Activated CD8-positive, alpha-beta memory T cell treated with anti-CD3 and anti-CD28 coated beads for 24 hours (primary cell): ENCODE measurements at places on chromosomes 7 and 10.

GRCh38 chr10:46541017-46541661 is 15.3 kb downstream of the GPRIN2 start:
- no peak for DNase-seq

GRCh38 chr10:122374859-122375678 is 561 bp downstream of the PLEKHA1 start:
- DNase-seq: peak; percentile 92

DNA sequence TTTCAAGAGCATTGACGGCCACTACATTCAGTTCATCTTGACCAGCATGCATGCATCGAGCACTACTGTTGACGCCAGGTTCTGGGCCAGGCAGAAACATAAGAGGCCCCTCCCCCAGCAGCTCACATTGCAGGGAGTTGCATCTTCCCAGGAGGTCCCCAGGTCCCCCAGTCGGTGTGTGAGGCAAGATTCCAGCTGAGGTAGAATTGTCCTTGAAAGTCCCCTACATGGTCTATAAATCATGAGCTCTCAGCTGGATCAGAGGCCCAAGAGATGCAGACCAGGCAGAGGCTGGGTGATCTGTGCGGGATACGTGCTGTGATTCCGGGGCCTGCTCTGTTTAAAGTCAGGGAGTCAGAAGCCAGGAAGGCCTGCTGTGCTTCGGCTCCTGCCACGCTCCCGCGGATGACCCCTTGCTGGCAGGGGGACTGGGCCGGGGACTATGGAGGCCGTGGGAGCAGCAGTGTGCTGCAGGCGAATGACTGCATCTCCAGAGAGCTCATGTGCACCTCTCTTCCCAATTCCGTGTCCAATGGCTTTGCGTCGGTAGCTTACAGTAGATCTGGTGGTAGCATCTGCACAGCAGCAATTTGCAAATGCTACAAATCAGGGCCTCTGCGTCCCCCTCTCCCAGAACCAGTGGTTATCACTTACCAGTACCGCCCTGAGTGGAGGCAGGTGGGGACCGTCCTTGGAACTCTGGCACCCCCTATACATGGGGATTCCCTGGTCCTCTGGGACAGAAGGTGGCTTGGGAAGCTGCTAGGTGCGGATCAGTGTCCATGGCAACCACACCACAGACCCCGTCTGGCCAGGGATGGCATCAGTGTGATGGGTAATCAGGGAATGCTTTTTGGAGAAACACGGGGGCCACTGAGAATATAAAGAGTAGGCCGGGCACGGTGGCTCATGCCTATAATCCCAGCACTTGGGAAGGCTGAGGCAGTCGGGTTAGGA is 93.6 kb downstream of the RGS10 start:
- DNase-seq: no peak

GRCh38 chr7:156656598-156656997 is 16.0 kb downstream of the RNF32 start:
- DNase-seq: no peak

DNA sequence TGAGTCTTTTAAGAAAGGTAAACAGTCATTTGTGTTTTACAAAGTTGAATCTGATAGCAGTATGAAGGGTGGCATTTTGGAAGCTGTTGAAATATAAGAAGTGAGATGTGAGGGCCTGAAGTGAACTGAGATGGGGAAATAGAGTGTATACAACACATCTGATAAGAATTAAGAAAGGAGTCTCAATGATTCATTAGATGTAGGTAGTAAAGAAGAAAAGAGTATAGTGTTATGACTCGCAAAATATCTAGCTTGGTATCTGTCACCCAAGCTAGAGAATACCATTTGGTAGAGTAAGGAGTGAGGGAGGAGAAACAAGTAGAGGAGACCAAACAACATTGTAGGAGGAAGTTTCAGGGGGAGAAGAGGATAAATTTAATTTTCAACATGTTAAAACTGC is 5.3 kb downstream of the PTPN12 start:
- no peak for DNase-seq

DNA sequence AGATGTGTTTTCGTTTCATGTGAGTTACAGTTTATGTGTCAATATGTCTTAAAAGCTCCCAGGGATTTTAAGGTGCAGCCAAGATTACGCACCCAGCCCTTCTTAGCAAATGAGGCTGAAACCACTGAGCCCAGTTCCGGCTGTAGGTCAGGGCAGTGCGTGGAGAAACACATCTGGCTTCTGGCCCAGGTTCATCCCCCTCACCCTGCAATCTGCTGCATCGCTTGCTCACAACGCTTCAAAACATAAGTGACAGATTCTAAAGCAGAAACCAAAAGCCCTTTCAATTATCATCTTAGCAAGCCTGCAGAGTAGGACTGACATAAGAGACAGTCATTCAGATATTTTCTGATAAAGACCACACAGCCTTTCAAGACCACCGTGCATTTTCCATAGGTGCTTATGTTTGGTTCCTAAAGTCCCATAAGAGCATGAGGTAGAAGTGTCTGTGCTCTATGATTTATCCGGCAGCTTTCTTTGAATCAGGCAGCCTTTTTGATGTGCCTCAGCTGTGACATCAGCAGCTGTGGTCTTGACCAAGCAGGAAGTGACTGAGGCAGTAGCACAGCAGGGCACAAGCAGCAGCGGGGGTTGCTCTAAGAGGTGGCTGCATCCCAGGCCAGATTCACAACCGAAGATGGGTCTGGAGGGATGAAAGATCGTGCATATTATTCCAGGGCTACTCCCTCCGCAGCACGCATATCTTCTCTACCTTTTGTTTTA is 72.1 kb upstream of the LYZL2 start:
- DNase-seq: peak; percentile 83

DNA sequence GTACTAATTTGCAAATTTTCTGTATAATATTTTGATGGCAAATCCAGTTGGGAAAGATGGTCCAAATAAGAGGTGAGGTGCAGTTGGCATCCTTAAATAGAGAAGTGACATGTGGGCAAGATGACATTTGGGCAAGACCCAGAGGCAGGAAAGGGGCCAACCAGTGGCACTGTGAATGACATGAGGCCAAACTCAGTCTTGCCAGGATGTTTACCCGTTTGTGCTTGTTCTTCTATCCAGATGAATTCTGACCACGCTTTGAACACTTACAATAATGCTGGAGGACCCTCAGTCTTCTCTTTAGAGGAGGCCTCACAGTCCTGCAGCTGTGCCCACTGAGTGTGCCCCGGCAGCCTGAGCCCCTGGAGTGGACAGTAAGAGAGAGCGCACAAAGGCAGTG is 45.1 kb downstream of the KCNMA1 start:
- no peak for DNase-seq

GRCh38 chr10:133324198-133324792 is 12.4 kb downstream of the CALY start:
- DNase-seq: no peak

DNA sequence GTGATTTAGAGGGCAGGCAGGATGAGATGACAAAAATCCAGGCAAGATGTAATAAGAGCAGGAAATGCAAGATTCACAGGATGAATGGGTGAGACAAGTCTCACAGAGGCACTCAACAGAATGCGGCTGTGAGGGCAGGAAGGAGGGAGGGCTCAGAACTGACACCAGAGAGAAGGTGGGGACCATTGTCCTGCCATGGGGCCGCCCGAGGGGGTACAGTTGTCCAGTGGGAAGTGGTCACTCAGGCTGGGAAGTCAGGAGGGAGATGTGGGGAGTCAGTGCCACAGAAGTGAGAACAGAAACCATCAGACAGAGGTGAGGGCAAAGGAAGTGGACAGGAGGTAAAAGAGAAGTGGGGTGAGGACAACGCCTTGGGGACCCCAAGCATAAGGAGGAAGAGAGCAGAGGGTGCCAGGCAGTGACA is 8.9 kb downstream of the HIP1 start:
- no peak for DNase-seq

DNA sequence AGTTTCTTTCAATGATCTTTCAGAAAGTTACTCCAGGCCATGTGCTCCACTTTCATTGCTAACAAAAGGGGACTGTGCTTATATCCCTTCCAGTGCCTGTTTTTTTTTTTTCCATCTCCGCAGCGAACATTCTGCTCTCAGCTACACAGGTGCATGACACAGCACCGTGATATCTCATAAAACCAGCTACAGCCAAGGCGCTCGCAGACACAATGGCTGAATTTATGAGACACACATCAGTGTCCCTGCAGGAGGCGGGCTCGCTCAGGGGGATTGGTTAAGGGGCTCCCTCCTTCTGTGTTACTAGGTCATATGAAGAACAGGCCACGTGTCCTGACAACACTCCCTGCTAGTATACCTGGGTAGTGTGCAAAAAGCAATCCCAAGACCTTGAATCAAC is 245.5 kb downstream of the SKAP2 start:
- no peak for DNase-seq

GRCh38 chr10:66927971-66928770 is 2.3 kb downstream of the LRRTM3 start:
- no peak for DNase-seq

GRCh38 chr7:42452356-42452755 is 215.3 kb upstream of the GLI3 start:
- DNase-seq: no peak

DNA sequence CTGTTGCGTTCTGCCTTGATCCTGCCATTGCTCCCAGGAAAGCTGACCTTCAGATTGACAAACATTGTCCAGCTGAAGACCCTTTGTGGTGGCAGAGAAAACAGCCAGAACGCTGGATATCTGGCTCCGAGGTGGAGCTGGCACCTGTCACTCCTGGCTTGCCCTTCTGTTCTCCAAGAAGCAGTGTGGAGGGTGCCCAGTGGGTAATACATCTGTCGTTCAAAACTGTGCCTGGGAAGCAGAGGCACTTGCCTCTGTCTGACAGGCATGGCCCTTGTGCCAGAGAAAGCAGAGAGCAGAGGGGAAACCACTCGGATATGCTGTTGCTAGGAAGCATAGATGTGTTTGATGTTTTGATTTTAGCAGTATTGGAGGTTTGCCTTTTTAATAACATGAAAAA is 231.4 kb downstream of the BMPER start:
- no peak for DNase-seq

DNA sequence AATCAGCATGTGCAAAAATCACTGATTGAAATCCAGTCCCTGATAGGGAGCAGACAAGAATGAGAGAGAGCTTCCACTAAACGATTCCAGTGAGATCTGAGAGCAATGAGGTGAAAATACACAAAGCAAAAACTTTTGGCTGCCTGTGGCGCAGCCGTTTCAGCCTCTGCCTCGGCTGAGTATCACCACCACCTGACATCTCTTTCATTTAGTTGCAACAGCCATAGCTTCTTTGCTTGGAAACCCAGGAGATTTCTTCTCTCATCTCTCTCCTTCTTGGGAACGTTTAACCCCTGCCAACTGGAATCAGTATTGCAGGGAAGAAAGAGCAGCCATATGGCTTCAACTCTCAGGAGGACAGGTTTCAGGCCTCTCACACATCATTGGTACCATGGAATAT is 237.3 kb upstream of the AGK start:
- no peak for DNase-seq

- DNase-seq: no peak
These were observed 32.2 kb downstream of the FAM204A start for GRCh38 chr10:118309911-118310310.

GRCh38 chr7:251446-252175 is 38.4 kb upstream of the FOXL3 start:
- DNase-seq: no peak

GRCh38 chr7:78398576-78398975 is 600.0 kb downstream of the PHTF2 start:
- DNase-seq: no peak

- no peak for DNase-seq
These were observed 106.7 kb downstream of the CYTH3 start for GRCh38 chr7:6165521-6166320.

- DNase-seq: no peak
These were observed 40.6 kb upstream of the VKORC1L1 start for GRCh38 chr7:65832281-65832680.

DNA sequence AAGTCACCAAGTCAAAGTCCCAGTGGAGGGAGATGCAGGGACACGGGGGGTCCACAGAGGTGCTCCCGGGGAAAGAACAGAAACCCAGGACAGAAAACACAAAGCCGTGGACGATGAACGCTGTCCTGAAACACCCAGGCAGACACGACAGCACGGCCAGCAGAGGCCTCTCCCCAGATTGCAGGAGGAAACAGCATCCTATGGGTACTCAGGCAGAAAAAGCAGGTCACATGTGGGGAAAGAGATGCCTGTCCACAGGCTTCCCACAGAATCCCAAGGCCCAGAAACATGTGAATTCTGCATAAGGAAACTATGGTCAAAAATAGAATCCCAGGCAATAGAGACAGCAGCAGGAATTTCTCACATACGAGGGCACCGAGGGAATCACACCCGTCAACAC is 53.6 kb upstream of the ADGRA1 start:
- DNase-seq: no peak

GRCh38 chr7:69126896-69127479 is 471.3 kb upstream of the AUTS2 start:
- DNase-seq: no peak

DNA sequence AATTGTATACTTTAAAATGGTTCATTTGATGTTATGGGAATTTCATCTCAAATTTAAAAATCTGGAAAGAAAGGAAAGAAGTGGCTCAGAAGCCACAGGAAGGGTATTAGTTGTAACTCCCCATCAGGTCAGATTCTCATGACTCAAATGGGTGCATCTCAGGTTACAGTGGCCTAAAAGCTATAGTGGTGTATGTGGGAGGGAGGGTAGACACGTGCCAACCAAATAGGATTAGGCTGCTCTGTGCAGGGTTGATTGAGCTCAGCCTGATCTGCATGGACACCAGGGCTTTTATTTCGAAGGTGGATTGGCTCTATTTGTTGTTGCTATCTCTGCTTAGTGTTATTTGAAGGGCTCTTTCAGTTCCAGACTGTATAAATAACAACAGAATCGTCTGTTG is 121.5 kb upstream of the PRR15 start:
- no peak for DNase-seq

GRCh38 chr7:152711444-152711944 is 35.6 kb upstream of the XRCC2 start:
- DNase-seq: no peak

GRCh38 chr10:68366600-68366999 is 33.9 kb upstream of the PBLD start:
- no peak for DNase-seq

GRCh38 chr7:103123529-103123928 is 25.4 kb downstream of the NAPEPLD start:
- no peak for DNase-seq

GRCh38 chr7:111183321-111183720 is 92.4 kb downstream of the LRRN3 start:
- no peak for DNase-seq

- no peak for DNase-seq
These were observed 35.5 kb downstream of the IKZF1 start for GRCh38 chr7:50339990-50340500.

- DNase-seq: no peak
These were observed 152.5 kb upstream of the ZMIZ1 start for GRCh38 chr10:78916227-78916626.

DNA sequence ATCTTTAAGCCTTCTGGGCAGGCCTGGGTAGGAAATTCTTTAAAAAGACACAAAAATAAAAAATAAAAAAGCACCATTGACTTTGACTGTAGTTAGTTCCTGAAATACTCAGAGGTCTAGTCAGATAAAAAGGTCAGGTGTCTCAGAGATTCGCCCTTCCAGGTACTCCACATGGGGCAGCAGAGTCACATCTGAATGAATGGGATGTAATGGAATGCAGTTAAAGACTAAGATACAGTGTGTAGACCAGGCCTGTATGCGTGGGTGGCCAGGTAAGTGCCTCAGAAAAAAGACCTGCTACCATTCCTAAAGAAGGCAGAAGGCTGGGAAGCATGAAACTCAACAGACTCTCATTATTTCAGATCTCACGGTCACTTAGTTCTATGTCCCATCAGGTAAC is 68.6 kb upstream of the SEM1 start:
- DNase-seq: no peak

GRCh38 chr10:57300718-57301117 is 939.7 kb upstream of the ZWINT start:
- DNase-seq: no peak
